Ovary (tissue), 10 donors: ENCODE measurements at places on chromosomes 6 and 20.

GRCh38 chr20:37977786-37978185 is 55.5 kb downstream of the TTI1 start:
- no peak for DNase-seq

DNA sequence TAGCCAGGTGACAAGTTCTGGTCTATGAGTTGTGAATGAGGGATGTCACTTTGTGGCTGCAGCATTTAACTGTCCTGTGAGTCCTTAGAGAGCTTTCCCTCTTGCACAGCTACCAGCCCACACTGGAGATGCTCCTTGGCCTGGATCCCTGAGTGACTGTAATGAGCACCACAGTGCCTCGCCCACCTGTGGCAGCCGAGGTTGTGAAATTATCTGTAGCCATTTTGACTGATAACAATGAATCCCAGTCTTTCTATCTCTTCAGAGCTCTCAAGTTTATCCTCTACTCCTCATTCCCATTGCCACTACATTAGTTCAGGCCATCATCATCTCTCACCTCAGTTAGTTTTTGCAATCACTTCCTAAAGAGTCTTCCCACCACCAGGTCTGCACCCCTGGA is 41.3 kb upstream of the BEND3 start:
- DNase-seq = no peak

GRCh38 chr6:23031986-23032385 is 462.6 kb downstream of the HDGFL1 start:
- no peak for DNase-seq

DNA sequence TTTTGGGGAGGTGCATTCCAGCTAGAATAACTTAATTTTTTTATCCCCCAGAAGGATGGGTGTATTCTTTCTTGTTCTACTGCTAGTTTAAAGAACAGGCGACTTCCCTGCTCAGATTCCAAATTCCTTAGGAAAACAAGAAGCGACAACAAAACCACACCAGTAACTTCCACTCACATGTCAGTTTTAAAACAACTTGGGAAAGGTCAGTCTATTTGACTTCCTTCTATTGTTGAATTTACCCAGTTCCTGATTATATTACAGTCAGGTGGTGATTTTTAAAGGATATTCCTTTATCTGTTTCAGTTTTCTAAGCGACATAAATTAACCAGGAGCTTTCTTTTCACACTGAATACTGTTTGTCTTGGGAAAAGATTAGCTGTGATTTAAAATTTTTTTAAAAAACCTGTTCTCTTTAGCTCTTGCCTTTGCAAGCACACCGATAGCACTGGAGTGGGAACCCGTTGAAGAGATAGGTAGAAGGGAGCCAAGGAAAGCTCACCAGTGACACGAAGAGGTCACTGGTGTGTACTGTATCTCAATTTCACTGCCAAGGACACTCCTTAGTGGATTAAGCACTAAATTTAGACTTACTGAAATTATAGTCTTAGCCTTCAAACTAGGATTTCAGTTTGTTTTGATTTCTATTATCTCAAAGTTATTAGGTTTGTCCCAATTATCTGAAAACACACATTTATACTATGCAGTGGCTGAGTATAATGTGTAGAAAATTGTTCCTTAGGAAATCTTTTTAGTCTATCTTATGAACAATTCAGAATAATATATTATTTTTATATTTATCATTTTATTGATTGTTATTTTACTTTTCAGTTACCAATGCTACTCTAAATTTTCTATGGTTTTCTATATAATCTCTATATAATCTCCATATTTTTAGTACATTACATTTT is 22.3 kb downstream of the MARCKS start:
- DNase-seq = no peak

- no peak for DNase-seq
Observed at GRCh38 chr20:35902545-35902941, 51.8 kb downstream of the SCAND1 start.

GRCh38 chr20:62201173-62202082 is 18.6 kb downstream of the MTG2 start:
- no peak for DNase-seq

- no peak for DNase-seq
Observed at GRCh38 chr6:7770111-7770510, 44.2 kb downstream of the BMP6 start.

DNA sequence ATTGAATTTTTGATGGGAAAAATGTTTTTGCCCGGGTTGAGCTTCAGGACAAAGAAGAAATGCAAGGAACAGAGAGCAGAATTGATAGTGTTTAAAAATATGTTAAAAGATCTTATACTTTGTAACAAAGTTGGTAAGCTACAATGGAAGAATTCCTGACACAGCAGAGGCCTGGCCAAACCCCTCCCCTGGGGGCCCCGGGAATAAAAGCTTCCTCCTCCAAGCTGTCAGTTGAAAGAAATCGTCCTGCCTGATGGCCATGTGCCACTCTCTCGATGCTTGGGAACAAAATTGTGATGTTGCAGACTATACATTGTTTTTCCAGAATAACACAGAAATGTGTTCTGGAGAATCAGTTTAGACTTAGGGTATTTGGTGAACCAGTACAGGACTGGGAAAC is 14.2 kb upstream of the TOX2 start:
- no peak for DNase-seq

DNA sequence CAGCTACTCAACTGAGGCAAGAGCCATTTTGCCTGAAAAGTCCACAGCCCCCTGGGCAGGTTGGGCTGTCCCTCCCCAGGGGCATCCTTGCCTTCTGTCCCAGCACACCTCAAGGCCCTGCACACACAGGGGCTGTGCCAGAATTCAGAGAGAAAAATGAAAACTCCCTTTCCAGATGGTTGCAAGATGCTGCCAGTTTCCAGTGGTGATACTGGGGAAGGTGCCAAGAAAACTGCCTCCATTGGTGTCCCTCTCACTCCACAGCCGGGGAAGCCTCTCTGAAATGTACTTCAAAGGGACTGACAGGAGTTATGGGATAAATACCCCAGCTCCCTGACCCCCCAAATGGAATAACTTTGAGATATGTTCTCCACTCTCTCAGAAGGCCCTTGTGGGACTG is 154.2 kb upstream of the MAFB start:
- DNase-seq = no peak

DNA sequence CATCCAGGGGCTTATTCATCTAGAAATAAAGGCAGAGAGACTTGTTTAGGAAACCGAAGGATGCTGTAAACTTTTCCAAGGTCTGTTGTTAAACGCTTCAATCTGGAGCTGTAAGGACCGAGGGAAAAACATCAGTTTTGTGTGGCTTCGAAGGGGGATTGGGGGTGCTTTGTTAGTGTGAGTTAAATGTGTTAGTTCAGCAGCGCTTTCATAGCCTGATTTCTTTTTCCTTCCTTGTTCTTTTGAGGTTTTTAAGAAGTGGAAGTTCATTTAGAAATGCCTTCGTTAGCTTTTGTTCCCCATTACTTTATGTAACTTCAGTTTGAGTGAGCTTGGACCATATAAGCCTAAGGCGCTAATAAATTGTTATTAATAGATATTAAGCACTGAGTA is 1.5 kb downstream of the ANKS1A start:
- no peak for DNase-seq

GRCh38 chr6:168858926-168859325 is 394.7 kb downstream of the THBS2 start:
- DNase-seq = no peak

- DNase-seq = no peak
Observed at GRCh38 chr6:5766260-5766659, 240.5 kb downstream of the NRN1 start.

- DNase-seq = no peak
Observed at GRCh38 chr6:134303891-134304290, 14.0 kb downstream of the SGK1 start.

- no peak for DNase-seq
Observed at GRCh38 chr6:280775-281468, 11.4 kb upstream of the DUSP22 start.

- DNase-seq = no peak
Observed at GRCh38 chr6:45038226-45038625, 289.9 kb upstream of the RUNX2 start.

GRCh38 chr6:168555618-168556273 is 114.8 kb downstream of the SMOC2 start:
- DNase-seq = no peak

DNA sequence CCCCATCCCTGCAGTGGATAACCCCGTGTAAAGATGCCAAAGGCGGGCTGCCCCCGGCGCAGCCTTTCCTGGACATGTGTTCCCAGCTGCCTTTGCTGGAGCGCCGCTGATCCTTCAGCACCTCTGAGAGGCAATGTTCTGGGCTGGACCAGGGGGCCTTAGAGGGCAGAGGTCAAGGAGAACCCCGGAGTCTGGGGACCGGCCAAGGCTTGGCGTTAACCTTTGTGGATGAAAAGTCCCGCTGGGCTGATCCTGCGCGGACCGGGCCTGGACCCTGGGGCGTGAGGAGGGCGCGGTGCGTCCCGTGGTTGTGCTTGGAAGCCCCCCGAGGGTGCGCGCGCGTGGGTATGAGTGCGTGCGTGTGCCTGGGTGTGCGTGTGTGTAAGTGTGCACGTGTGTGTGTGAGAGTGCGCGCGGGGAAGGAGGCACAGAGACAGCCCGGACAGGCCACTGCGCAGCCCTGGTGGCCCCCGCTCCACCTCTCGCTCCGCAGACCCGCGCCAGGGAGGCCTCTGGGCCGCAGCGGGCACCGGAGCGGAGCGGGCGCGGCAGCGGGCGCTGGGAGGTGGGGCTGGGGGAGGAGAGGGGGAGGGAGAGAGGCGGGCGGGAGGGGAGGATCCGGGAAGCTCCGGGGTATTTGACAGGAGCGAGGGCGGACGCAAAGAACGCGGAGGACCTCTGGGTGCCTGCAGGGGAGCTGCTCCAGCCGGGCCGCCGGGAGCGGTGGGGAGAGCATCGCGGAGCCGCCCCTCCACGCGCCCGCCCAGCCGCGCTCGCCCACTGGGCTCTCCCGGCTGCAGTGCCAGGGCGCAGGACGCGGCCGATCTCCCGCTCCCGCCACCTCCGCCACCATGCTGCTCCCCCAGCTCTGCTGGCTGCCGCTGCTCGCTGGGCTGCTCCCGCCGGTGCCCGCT is at the start of gene SMOC2:
Gene SMOC2, plus strand, starts transcription at position 665 of the 914 bp plus-strand sequence. Its CDS starts 187 bp downstream, at position 852.
- peak; percentile 76 for DNase-seq

DNA sequence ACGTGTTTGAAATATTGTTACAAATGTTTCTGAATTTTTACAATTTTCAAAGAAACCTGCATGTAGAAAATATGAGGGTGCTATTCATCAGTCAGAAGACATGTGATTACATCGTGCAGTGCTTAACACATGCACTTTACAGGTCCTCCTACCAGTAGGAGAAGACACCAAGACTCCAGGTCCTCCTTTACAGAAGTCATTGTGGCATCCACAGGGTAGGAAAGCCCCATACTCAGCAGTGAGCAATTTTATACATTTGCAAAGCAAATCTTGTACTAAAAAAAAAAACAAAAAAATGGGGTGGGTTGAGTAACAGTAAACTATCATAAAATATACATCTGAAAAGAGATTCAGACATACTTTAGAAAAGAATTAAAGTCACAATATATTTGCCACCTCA is 14.0 kb downstream of the TPD52L1 start:
- no peak for DNase-seq

DNA sequence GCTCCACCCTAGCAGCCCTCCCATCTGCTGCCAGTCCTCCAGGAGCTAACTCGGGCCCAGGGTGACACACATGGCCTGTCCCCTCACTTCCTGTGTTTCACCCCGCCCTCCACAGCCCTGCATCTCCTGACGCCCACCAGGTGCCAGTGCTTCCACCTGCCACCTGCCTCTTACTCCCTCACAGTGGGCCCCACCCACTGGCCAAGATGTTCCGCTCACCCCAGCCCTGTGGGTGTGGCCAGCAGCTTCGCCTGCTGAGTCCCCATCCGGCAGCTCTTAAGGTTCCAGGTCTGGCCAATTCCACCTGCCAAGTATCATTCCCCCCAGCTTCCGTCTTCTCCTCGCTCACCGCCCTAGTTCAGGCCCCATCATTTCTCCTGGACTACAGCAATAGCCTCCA is 184.1 kb downstream of the MBOAT1 start:
- no peak for DNase-seq

DNA sequence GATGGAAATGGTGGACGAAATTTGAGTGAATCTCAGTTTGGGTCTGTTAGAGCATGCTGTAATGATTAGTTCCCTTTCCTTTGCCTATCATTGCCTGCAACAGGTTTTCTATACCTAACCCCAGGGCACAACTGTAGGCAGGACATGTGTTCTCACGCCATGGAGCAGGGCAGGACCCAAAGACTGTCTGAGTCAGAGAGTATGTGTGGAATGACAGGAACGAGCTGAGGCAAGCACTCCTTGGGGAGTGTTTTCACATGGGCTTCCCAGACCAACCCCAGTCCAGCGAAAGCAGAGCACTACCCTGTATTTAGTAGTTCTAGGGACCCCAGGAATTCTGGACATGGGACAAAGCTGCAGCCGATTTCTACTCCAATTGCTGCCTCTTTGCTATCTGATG is 234.2 kb downstream of the HACE1 start:
- no peak for DNase-seq

DNA sequence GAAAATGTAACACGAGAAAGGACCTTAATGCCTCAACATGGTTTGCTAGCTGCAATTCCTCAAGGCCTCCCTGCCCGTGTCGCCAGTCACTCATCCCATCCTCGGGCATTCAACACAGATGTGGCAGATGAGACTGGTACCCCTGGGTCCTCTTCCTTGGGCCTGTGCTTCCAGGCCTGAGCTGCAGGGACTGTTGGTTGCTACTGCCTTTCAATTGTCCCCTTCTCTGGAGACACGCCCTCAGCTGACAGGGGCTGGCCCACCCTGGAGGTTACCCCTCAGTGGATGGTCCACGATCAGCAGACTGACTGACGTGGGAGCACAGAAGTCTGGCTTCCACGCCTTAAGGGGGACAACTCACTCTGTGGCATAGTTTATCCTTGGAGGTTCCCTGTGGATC is 495.1 kb upstream of the CHD6 start:
- no peak for DNase-seq

GRCh38 chr6:157710604-157711003 is 112.4 kb upstream of the SNX9 start:
- DNase-seq = no peak

DNA sequence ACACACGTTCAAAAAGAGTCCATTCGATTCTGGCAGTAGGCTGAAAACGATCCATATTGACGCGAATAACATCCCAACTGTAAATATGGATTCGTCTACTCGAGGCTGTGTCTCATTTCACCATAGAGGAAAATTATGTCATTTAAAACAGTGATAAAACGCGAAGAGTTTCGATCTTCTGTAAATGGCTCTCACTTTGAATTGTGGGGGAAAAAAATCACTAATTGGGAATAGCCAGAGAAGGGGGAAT is 845 bp upstream of the MARCKS start:
- no peak for DNase-seq

- DNase-seq = no peak
Observed at GRCh38 chr20:1035466-1035865, 33.4 kb upstream of the RSPO4 start.

DNA sequence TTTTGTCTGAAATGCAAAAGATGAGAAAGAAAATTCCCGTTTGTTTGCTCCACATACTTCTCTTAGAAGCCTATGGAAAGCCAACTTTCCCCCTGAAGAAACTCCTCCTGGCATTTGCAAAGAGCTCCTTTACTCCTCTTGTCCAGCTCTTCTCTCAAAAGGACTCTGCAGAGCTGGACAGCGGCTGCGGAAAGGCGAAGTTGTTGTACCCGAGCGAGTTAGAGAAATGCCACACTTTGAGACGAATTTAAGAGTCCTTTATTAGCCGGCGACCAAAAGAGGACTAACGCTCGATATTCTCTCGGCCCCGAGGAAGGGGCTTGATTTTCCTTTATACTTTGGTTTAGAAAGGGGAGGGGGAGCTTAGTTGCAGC is 157.8 kb downstream of the TRIM27 start:
- DNase-seq = no peak

- DNase-seq = no peak
Observed at GRCh38 chr6:53203483-53203882, 54.8 kb upstream of the GCM1 start.

- DNase-seq = no peak
Observed at GRCh38 chr20:39541136-39541803, 579.1 kb downstream of the DHX35 start.
